ENCODE measurements at places on chromosomes 1 and 21. TPM values are rescaled to one million over a fixed set of nuclear protein-coding genes. Genes with fewer than 3 reads are reported as not detected.

Gene FCER1G
- 1.8 TPM for total RNA-seq

- DNase-seq = no peak
Measured at GRCh38 chr1:30853350-30853749, 55.2 kb downstream of the SDC3 start.

- no peak for DNase-seq
Measured at GRCh38 chr21:33514229-33514628, 22.7 kb upstream of the DNAJC28 start.

DNA sequence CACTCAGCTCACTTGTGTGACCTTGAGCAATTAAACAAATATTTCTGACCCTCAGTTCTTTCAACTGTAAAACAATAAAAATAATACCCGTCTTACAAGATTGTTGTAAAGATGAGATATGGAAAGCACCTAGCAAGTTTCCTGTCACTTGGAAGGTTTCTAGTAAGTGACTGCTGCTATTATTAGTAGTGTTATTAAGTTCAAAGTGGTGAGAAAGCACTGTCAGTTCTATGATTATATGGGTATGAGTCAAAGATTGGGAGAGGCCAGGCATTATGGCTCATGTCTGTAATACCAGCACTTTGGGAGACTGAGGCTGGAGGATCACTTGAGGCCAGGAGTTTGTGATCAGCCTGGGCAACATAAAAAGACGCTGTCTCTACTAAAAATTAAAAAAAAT is 145.4 kb downstream of the C1orf21 start:
- no peak for DNase-seq

DNA sequence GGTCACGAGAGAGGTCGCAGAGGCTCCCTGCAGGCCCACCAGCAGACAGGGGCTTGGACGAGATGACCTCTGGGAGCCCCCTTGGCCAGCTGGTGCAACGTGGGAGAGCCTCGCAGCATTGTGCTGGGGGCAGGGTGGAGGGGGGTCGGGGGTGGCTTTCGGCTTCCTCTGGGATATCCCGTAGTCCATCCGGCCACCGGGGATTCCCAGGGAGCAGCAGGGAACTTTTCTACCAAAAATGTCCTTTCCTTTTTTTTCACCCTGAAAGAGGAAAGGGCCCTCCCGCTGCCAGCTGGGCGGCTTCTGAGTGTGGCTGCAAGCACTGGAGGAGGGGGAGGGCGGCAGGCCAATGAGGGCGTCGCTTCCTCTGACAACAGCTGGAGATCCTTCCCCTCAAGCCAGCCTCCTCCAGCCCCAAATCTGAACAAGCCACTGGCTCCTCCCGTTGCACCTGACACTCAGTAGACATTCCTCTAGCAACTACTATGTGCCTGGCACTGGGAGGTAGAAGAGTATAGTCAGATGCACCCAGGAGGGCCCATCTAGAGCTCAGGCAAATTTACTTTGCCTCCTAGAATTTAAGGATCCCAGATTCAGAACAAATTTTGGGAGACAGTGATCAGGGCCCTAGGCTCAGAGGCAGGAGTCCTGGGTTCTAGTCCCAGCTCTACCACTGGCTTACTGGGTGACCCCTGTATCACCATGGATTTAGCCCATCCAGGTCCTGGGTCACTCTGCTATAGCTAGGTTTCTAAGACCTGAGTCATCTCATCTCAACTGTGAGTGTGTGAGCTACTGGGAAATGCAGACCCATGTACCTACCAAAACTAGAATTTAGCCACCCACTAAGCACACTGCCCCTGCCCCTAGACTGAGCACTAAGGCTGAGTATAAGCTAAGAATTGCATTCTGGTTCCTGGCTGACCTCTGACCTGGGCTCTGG is 2.7 kb downstream of the MOB3C start:
- DNase-seq = peak; percentile 54

GRCh38 chr1:81558291-81559076 is 242.2 kb upstream of the ADGRL2 start:
- no peak for DNase-seq

DNA sequence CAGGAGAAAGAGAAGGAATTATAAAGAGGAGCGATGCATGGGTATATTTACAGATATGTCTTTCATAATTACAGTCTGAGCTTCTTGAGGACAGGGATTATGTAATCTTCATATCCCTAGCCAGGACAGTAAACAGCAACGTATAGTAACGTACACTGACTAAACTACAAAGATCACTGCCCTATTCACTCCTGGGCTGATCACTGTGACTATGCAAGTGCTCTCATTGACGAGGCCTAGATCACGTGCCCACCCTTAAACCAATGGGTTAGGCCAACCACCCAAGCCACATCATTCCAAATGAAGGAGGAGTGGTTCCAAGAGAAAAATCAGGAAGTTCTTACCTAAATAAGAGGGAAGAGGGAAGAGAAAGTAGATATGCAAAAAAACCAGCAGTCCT is 18.5 kb downstream of the PIK3R3 start:
- no peak for DNase-seq

- DNase-seq = no peak
Measured at GRCh38 chr21:38945545-38946245, 140.0 kb downstream of the ETS2 start.

Gene WDR47
- 11.3 TPM for total RNA-seq

Gene LRRC53
- not detected for total RNA-seq

- DNase-seq = no peak
Measured at GRCh38 chr1:183065168-183065706, 42.0 kb downstream of the LAMC1 start.

DNA sequence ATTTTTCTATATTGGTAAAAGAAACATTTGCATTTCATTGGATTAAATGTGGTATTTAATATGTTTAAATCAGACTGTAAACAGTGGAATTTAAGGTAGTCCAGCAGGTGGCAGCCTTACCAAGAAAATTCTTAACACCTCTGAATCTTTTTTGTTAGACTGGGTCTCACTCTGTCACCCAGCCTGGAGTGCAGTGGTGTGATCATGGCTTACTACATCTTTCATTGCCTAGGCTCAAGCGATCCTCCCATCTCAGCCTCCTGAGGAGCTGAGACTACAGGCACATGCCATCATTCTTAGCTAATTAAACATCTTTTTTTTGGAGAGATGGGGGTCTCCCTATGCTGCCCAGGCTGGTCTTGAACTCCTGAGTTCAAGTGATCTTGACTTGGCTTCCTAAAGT is 98.8 kb downstream of the RABGAP1L start:
- no peak for DNase-seq

Gene SORT1
- 45.5 TPM for total RNA-seq

- DNase-seq = no peak
Measured at GRCh38 chr1:19385869-19386591, 73.9 kb downstream of the SLC66A1 start.

- DNase-seq = no peak
Measured at GRCh38 chr1:213908521-213908920, 79.3 kb upstream of the PROX1 start.

GRCh38 chr1:25978403-25978802 is 19.5 kb downstream of the PAFAH2 start:
- no peak for DNase-seq

DNA sequence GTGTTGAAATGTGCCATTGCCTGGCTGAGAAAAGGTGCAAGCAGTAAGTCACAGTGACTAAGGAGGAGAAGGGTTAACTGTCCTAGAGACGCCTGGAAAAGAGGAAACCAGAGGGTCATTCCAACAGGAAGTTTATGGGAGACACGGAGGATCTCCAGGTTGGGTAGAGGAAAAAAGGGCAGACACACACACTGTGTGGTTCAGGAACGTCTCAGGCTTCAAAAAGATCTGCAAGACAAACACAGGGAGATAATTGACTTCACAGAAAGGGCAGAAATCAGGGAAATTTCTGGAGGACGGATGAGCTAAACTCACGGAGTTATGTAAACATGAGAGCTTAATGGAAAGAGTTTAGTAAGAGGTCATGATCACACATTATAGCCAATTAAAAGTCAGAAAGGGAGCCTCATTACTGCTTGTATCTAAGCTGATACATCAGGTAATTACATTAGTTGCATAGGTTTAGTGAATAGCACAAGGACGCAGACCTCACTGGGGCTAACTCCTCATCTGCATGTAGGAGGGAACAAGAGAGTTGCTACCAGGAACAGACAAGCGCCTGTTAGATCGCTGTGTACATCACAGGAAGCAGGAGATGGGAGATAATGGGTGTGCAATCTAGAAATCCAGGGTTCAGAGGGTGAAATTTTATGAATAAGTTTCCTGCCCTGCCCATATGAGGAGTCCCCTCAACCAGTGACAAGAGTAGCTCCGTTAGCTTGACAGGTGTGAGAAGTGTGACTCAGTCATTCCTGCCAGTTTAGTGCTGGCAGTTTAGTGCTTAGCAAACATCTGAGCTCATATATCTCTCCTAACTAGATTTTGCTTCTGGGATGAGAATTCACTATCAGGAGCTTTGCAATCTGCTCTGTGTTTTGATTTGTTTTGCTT is 96.6 kb upstream of the TNR start:
- no peak for DNase-seq

DNA sequence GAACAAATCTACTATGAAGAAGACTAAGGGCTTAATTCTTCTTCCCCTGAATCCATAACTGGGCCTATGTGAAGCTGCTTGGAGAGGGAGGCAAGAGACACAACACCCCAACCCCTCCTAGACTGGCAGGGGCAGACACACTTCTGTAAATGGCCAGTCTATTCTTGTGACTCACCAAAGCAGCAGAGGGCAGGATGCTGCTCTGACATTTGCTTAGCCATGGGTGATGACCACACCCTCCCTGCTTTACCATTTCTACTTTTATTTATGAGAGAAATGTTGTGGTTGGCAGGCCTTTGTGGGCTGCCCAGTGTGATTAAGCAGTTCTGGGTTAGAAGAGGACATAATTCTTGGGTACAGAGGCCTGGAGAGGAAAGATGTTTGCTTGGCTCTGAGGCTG is 189.8 kb upstream of the DPYD start:
- DNase-seq = no peak

- DNase-seq = no peak
Measured at GRCh38 chr1:215835951-215836350, 268.8 kb downstream of the KCTD3 start.

DNA sequence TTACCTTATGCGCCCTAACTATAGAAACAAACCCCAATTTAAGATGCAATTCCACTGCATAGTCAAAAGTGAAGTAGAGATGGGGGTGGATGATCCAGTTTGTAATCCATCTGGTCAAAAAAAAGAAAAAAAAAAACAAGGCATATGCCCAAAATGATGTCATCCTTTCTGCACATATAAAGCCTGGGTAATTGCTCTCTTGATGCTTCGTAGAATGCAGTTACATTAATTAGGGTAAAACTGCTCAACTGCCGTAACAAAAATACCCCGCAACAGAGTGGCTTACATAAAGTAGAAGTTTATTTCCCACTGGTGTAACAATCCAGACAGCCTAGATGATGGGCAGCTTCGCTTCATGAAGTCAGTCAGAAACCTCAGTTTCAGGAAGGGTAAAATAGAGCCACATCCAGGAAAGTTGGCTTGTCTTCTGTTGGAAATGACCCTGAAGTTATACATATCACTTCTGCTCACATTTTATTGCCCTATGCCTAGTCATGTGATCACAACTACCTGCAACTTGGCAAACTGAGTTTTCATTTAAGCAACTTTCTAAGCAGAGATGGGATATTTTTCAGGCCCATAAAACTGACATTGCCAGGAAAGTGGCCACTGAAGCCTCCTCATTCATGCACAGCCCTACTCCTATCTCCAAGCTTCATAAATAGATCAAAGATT is 221.7 kb downstream of the C1orf94 start:
- DNase-seq = no peak

Gene AMY1B
- not detected for total RNA-seq

- DNase-seq = no peak
Measured at GRCh38 chr1:97350241-97350640, 570.6 kb downstream of the DPYD start.

- no peak for DNase-seq
Measured at GRCh38 chr1:218414060-218414728, 69.1 kb downstream of the TGFB2 start.

GRCh38 chr1:69055194-69055593 is 512.5 kb upstream of the LRRC7 start:
- no peak for DNase-seq

- DNase-seq = no peak
Measured at GRCh38 chr1:95287825-95288224, 53.8 kb downstream of the RWDD3 start.

Gene CAMK2N1
- 28.5 TPM for total RNA-seq

DNA sequence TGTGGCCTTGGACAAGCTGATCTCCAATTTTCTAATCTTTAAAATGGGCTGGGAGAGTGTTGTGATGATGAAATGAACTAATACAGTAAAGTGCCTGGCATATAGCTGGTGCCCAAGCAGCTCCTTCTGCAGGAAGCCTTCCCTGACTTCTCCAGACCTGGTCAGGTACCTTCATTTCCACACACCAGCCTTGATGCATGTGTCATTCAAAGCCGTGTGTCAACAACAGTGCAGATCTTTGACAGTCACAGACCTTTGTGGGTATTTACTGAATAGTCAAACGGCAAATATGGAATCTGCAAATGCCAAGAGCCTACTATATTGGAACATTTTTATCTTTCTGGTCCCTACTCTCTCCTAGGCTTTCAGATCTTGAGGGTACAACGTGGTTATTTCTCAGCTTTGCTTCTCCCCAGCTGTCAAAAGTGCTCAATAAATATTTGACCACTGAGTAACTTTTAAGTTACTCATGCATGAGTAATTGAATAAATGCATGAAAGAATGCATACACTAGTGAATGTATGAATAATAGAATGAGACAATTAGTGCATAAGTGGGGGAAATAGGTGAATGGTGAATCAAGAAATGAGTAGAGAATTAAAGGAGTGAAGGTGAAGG is 75.4 kb downstream of the MDM4 start:
- DNase-seq = no peak

- no peak for DNase-seq
Measured at GRCh38 chr1:221837896-221838295, 96.0 kb upstream of the DUSP10 start.

DNA sequence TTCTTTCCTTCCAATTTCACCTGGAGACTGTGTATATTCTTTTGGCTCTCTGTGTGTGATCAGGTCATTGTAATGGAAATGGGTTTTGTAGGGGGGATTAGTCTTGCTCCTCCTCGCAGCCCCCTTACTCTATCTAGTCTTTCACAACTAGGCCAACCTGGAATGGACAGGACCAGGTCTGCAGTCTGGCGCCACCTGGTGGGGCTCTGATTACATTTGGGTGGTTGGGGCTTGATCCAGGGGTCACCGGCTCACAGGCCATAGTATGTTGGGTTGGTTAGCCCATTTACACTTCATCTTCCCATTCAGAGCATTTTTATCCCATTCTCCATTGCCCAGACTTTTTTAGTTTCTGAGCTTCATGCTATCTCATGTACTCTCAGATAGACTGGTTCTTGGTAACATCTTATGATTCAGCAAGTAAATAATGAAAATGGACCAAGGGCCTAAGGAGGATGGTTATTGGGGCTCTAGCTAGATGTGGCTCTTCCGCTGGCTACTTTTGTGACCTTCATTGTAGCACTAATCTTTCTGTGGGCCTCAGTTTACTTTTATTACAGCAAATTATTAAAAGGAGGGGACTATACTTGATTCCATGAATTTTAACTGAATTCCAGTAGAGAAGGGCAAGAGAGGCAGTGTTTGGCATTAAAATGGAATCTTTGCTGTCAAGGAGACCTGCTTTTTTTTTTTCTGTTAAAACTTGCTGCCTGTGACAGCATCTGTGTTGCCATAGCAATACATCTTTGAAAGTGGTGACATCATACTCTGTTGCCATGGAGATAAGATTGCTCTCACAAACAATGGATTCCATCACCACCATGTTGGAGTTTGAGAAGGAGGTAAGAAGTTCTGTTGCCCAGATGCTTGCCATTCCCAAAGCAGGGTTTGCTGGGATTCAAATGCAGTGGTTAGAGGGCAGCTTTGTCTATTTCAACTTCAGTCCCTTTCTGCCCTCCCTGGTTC is 150.1 kb downstream of the PLXNA2 start:
- DNase-seq = peak; percentile 36
